Left lobe of liver (tissue), 2 donors: ENCODE measurements at places on chromosomes 12 and 14. TPM values are rescaled to one million over a fixed set of nuclear protein-coding genes. Genes with fewer than 3 reads are reported as not detected.

The MFAP5 gene
- total RNA-seq, result not detected

GRCh38 chr14:84783511-84783910, 746.4 kb upstream of the FLRT2 start:
- no peak for DNase-seq

DNA sequence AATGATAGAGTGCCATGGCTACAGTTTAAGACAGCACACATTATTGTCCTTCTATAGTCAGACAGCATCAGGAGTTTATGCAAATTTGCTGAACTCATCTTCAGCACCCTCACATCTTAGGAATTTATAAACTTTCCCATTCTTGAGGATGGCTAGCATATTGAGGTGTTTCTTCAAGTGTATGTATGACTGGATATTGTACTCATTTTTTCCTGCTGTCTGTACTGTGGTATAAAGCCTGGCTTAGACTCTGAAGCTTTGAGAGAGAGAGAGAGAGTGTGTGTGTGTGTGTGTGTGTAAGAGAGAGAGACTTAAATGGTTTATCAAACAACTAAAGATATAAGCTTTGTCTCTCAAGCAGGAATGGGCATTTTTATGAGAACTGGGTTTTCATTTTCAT, 161.6 kb downstream of the PIK3C2G start:
- DNase-seq, result no peak

The ADGRD1 gene
- total RNA-seq, result 11.6 TPM

DNA sequence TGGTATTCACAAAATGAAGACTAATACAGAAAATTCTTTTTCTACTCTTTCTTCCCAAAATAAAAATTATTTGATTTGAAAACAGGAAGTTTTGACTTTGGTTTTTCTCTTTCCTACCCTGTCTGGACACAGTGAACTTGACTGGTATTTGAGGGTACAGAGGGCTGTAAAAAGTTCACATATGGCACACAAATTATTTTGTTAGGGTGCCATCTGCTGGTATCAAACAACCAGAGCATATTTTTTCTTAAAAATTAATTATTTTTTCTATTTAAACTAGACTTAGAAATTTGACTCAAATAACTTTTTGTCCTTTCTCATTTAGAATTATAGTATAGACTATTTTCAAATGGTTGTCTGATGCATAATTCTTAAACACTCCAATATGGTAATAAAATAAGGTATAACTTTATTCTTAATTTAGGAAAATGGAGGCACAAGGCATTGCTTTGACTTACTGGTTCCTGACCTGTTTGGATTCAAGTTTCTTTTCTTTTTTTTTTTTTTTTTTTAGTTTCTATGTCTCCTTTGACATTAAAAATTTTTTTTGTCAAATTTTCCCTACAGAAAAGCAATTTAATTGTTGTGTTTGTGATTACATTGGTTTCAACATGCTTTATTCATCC, 390.6 kb downstream of the PRKD1 start:
- no peak for DNase-seq

The TDRD9 gene
- 0.75 TPM for total RNA-seq

DNA sequence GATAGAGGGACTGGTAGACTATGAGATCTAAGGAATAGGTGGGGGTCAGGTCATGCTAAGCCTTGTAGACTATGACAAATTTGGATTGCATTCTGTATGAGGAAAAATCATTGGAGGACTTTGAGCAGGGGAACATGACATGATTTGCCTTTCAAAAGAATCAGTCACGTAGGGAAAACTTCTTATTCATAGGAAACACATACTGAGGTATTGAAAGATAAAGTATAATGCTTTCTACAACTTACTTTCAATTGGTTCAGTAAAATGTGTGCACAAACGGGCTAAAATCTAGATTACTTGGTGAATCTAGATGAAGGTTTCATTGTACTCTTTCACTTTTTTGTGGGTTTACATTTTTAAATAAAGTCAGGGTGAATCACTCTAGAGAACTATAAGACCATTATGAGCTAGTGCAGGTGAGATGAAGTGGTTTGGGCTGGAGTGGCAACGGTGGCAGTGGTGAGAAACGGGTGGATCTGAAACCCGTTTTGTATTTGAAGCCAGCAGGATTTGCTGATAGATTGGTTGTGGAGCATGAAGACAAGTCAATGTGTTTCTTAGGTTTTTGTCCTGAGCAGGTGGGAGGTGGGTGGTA, 6.7 kb downstream of the BBS10 start:
- no peak for DNase-seq

The LRFN5 gene
- 0.05 TPM for total RNA-seq

GRCh38 chr14:100201701-100202100, 37.2 kb upstream of the YY1 start:
- no peak for DNase-seq

- DNase-seq, result no peak
These were observed 57.2 kb upstream of the RIN3 start for GRCh38 chr14:92456215-92457015.

DNA sequence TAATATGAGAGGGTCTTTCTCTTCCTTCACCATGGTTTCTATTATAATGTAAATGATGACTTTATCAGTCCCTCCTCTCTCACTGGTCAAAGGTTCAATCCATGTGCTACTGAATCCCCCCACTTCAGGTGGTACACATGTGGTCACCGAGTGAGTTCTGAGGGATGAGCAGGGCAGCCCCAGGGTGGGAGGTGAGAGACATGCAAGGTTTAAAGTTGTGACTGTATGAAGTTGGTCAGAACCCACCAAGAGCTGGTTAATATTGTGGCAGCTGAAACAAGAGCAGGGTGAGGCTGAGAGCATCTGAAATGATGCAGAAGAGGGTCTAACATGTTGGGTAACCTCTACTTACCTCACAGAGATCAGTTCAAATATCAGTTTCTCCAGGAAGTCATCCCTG, 444.7 kb upstream of the FBXO33 start:
- no peak for DNase-seq

The SERPINA10 gene
- 200 TPM for total RNA-seq

DNA sequence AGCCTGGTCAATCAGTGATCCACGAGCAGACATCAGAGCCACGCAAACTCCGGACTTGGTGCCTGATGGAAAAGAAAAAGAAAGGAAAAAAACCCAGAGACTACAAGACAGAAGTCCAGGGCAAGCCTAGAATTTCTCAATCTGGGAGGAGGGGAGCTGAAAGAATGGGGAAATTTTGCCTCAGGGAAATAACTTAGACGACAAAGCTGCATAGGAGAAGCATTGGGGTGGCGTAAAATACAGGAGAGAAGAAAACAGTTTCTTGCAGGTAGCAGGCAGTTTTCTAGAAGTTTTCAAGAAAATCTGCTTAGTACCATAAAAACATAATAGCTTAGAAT, 2.6 kb upstream of the SLC11A2 start:
- no peak for DNase-seq

The EXOC3L4 gene
- total RNA-seq, result 81.5 TPM

DNA sequence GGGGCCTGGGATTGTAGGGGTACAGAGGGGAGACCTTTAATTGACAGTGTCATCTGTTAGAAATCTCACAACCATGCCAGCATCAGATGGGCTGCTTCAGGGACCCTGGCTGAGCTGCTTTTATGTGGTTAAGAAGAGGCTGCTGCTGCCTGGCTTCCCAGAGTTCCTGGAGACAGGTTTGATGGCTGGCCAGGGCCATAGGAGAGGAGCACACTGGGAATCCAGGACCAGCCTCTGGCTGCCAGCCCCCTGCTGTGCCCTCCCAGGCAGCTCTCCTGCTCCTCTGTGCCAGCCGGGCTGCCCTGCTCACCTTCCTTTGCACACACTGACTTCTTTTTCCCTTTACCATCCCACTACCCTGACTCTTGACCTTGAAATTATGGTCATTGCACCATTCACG, 507 bp upstream of the KRT73 start:
- DNase-seq, result no peak

DNA sequence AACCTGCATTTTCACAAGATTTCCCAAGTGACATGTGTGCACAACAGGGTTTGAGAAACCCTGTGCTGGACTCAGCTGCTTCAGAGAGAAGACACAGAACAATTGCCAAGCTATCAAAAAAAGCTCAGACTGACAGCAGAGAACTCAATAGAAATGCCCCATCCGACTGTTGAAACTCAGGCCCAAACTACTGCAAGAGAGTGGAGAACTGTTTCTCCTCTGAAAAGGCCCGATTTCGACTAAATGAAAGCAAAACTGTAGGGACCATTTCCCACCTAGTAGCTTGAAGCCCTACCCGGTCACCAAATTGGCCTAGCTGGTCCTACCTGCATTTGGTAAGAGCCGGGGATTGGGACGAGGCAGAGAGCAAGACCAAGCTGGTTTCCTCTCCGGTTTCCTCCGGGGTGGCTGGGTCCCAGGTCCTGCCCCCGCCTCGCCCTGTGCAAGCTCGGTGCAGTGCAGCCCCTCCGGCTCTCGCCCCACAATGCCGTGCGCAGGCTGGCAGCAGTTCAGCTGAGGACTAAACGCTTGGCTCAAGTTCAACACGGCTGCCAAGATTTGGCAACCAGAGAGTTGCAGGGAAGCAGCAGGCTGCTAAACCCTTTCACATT, 1180.6 kb downstream of the VRK1 start:
- peak; percentile 62 for DNase-seq

The OR10AD1 gene
- not detected for total RNA-seq

DNA sequence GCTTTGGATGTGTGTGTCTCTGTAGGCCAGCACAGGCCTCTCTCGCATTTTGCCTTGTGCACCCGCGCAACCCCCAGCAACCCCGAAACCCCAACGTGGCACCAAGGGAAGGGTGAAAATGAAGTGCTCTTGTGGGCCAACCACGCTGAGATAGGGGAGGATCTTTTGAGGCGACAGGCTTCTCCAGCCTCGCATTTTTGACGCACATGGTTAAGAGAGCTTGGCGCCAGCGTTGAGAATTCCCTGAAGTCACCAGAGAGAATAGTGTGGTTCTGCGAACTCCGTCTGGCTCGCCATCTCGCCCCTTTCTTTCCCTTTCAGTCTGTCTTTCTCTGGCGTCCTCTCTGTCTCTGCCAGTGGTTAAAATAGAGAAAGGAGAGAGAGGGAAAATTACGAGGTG, 1.9 kb upstream of the TBX3 start:
- DNase-seq, result no peak

The OR4K2 gene
- total RNA-seq, result not detected

DNA sequence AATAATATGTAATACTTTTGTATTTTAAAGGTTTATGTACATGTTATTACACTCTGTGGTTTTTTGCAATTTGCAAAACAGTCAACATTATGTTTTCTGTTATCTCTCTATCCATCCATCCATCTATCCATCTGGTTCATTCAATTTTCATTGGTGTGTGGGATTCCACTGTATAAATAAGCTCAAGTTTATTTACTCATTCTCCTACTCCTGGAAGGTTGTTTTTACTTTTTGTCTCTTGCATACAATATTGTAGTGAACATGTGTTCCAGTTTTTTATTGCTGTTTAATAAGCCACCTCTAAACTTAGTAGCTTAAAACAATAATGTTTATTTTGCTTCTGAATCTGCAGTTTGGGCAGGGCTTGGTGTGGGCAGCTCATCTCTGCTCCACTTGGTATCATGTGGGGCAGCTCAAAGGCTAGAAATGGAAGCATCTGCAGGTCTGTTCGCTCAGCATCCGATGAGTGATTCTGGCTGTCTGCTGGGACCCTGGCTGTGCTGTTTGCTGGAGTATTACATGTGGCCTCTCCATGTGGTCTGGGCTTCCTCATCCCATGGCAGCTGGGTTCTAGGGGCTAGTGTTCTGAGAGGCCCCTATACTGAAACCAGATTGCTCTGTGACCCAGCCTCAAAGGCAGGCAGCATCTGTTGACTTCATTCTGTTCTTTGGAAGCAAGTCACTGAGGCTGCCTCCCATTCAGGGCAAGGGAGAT, 98.8 kb downstream of the SLC25A47 start:
- no peak for DNase-seq

The FAIM2 gene
- total RNA-seq, result not detected

- no peak for DNase-seq
These were observed 18.3 kb upstream of the SLC38A2 start for GRCh38 chr12:46390881-46391280.

GRCh38 chr12:106109168-106109910, 29.4 kb downstream of the NUAK1 start:
- no peak for DNase-seq

- DNase-seq, result peak; percentile 59
These were observed 1.2 kb downstream of the DYRK2 start for GRCh38 chr12:67649570-67650387.

- no peak for DNase-seq
These were observed 2.9 kb downstream of the MMP17 start for GRCh38 chr12:131830914-131831571.

DNA sequence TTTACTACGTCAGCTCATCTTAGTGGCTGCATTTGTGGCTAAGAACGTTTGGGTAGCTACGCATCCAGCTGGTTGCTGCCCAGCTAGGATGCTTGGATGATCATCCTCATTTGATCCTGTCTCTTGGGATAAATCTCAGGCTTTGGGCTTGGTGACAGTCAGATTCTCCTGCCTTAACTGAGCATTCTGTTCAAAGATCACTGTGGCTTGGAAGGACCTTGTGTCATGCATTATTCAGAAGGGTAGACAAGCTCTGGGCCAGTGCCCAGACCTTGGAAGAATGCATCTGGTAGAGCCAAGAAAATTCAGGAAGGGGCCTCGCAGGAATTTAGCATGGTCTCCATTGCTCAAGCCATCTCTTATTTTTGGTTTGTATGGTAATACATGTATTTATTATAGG, 188.4 kb downstream of the NRXN3 start:
- no peak for DNase-seq

- DNase-seq, result no peak
These were observed 59.0 kb downstream of the CLMN start for GRCh38 chr14:95260537-95261361.

GRCh38 chr12:69701826-69702225, 2.7 kb upstream of the BEST3 start:
- no peak for DNase-seq

DNA sequence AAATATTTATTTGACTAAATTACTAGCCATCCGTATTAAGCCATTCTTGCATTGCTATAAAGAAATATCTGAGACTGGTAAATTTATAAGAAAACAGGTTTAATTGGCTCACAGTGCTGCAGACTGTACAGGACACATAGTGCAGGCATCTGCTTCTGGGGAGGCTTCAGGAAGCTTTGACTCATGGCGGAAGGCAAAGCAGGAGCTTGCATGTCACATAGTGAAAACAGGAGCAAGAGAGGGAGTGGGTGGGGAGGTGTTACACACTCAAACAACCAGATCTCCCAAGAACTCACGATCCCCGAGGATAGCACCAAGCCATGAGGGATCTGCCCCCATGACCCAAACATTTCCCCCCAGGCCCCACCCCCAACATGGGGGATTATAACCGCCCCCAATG, 26.7 kb upstream of the RAB21 start:
- no peak for DNase-seq

GRCh38 chr14:91332986-91333649, 84.5 kb downstream of the CCDC88C start:
- DNase-seq, result no peak

- DNase-seq, result no peak
These were observed 94.8 kb downstream of the PHLDA1 start for GRCh38 chr12:75936515-75937440.

- DNase-seq, result no peak
These were observed 31.3 kb downstream of the HECTD4 start for GRCh38 chr12:112350593-112351592.

GRCh38 chr14:97704316-97704885, 907.2 kb downstream of the VRK1 start:
- DNase-seq, result no peak

The GARIN6 gene
- total RNA-seq, result not detected
